Uterus (tissue), 4 donors: ENCODE measurements at places on chromosomes 5 and 9. TPM values are rescaled to one million over a fixed set of nuclear protein-coding genes. Genes with fewer than 3 reads are reported as not detected.

IL3 gene
- not detected for total RNA-seq

TMC1 gene
- total RNA-seq: not detected

GM2A gene
- 33.8 TPM for total RNA-seq

MYOZ3 gene
- 69.1 TPM for total RNA-seq

GGTA1 gene
- 16.3 TPM for total RNA-seq
